ENCODE measurements at places on chromosomes 7 and 10.

GRCh38 chr10:130630135-130630534 lies 493.9 kb downstream of the GLRX3 start:
- no peak for DNase-seq

- no peak for DNase-seq
Measured at GRCh38 chr10:89351412-89351779, 23.6 kb downstream of the IFIT3 start.

DNA sequence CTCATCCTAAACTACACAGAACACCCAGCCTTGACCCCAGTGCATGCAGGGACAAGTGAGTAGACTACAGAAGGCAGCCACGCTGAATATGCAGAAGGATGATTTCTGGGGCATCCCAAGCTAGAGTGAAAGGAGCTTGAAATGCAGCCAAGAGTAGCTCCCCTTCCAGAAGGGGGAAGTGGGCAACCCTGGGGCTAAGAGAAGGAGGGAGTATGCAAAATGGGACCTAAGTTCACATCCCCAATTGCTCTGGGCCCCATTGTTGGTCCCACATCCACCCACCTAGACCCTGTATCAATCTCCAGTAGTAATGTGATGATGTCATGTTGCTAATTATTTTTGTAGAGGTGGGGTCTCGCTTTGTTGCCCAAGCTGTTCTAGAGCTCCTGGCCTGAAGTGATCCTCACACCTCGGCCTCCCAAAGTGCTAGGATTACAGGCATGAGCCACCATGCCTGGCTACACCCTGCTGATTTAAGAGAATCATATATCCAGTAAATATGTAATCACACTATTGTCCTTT lies 5.6 kb upstream of the PSTK start:
- DNase-seq = no peak

GRCh38 chr10:48670978-48671913 lies 13.4 kb upstream of the WDFY4 start:
- no peak for DNase-seq

GRCh38 chr7:91503934-91504555 lies 239.8 kb downstream of the FZD1 start:
- DNase-seq = no peak

DNA sequence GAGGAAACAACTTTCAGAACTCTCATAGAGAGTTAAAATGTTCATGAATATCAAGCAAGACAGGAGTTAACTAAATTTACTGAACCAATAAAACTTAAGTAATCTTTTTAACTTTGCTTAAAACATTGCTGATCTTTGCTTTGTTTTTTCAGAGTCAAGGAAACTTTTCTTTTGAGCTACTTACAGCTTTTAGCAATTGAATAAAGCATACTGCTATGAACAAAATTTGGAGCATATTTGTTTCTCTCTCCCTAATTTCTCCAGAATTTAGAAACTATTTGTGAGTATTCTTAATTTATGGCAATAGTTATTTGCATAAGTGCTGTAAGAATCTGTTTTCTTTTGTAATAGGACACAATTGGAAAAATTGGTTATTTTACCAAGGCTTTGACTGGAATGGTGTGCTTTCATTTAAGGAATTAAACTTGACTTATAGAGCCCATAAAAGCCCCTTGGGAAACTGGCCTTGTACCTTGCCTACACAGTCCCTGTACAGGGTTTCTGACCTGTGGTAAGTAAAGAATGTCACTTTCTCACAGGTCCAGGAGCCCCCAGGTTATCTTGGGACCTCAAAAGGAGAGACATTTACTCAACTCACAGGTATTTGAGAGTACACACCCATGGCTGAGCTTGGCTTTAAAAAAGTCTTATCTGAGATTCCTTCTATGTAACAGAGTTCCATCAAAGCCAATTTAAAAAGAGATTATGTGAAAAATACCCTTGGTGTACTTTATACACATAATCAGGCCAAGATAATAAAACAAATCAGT lies 23.3 kb upstream of the KIAA1549 start:
- DNase-seq = no peak

DNA sequence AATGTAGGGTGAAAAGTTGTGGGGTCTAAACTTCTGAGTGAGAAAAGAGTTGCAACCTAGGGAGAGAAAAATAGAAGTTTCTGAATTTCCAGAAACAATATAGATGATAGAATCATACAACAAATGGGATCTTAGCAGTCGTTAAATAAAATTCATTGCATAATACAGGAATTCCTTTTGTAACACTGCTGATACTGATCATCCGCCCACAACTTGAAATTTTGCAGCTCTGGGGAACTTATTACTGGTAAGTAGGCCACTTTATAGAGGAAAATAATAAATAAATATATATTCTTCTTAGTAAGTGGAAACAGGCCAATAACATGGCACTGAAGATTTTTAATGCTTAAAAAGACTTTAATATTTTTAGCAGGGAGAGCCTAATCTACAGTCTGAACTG lies 81.9 kb upstream of the SMIM30 start:
- DNase-seq = no peak

DNA sequence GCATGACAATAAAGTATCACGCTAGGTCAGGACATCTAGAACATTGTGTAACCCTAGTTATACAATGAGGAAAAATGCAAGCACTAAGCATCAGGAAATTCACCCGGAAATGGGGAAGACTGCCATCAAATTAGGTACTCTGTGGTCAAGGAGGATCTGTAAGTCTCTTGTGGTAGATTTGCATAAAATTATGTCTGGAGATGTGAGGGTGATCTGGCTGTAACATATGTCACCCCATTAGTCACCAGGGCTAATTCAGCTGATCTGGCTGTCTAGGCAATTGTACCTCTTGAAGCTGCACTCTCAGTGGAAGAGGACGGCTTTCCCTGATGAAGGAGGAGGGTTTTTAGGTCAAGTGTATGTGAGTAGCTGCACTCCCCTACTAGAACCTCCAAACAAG lies 14.8 kb downstream of the AKR1D1 start:
- no peak for DNase-seq

GRCh38 chr10:31584876-31585275 lies 265.9 kb downstream of the ZEB1 start:
- DNase-seq = no peak

- DNase-seq = no peak
Measured at GRCh38 chr10:660970-661596, 28.4 kb downstream of the DIP2C start.

GRCh38 chr10:78964274-78964951 lies 104.4 kb upstream of the ZMIZ1 start:
- no peak for DNase-seq

- no peak for DNase-seq
Measured at GRCh38 chr10:122128357-122128756, 139.4 kb downstream of the TACC2 start.

DNA sequence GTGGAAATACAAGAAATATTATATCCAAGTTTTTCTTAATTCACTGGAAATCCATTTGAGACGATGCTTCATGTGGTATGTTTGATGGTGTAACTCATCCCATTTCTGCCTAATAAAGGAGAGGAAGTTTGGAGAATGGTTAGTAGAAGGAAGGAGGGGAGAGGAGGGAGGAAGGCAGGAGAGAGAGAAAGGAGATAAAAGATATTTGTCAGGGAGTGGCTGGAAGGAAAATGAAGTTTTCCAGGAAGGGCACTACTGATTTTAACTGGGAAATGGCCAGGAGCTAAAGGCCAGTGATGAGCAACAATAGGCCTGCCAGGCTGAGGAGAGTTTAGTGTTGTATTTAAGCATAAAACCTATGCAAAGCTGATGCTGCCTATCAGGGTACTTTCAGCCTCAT lies 182.0 kb downstream of the STK31 start:
- DNase-seq = no peak

GRCh38 chr7:7756577-7756976 lies 38.2 kb upstream of the RPA3 start:
- no peak for DNase-seq

DNA sequence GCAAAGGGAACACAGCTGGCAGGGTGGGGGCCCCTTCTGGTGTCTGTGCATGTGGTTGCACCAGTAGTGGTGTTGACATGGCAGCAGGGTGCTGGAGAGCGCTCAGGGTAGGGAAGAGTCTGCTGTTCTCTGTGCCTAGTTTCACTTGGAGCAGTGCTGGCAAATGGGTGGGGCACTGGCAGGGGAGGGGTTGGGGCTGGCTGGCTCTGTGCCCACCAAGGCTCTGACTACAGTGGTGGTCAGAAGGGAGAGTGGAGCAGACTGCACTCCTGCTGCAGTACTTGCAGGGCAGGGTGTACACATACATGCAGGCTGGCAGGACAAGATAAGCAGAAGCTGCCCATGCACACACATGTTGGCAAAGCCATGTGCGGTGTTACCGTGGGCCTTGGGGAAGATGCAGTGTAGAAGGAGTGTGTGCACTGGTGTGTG lies 18.2 kb downstream of the FAM25A start:
- DNase-seq = no peak

DNA sequence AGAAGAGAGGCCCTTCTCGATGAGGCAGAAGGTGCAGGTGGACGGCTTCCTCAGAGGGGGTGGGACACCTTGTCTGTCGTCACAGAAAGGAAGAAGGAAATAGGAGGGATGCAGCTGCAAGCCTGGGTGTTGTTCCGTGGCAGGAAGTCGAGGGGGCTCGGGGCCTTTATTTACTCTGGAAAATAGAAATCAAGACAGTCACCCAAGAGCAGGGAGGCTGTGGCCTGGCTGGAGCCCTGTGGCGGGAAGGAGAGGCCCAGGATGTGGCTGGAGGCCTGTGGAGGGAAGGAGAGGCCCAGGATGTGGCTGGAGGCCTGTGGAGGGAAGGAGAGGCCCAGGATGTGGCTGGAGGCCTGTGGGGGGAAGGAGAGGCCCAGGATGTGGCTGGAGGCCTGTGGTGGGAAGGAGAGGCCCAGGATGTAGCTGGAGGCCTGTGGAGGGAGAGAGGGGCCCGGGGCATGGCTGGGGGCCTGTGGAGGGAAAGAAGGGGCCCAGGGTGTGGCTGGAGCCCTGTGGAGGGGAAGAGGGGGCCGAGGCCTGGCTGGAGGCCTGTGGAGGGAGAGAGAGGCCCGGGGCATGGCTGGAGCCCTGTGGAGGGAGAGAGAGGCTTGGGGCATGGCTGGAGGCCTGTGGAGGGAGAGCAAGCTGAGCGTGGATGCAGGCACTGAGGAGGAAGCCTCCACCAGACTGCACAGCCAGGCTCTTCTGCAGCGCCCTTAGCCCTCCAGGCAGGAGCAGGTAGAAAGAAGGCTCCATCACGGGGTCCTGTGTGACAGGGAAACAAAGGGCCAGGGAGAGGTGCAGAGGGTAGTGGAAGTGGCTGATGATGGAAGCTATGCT lies 97.3 kb upstream of the SFMBT2 start:
- DNase-seq = no peak

- DNase-seq = no peak
Measured at GRCh38 chr10:108544500-108545120, 1378.7 kb downstream of the XPNPEP1 start.

GRCh38 chr10:125964558-125964957 lies 68.2 kb downstream of the FANK1 start:
- DNase-seq = no peak

- no peak for DNase-seq
Measured at GRCh38 chr7:30657131-30657530, 25.1 kb downstream of the CRHR2 start.

- DNase-seq = no peak
Measured at GRCh38 chr10:69474742-69475432, 23.6 kb downstream of the TSPAN15 start.

- DNase-seq = no peak
Measured at GRCh38 chr7:118757066-118757465, 532.6 kb downstream of the ANKRD7 start.

DNA sequence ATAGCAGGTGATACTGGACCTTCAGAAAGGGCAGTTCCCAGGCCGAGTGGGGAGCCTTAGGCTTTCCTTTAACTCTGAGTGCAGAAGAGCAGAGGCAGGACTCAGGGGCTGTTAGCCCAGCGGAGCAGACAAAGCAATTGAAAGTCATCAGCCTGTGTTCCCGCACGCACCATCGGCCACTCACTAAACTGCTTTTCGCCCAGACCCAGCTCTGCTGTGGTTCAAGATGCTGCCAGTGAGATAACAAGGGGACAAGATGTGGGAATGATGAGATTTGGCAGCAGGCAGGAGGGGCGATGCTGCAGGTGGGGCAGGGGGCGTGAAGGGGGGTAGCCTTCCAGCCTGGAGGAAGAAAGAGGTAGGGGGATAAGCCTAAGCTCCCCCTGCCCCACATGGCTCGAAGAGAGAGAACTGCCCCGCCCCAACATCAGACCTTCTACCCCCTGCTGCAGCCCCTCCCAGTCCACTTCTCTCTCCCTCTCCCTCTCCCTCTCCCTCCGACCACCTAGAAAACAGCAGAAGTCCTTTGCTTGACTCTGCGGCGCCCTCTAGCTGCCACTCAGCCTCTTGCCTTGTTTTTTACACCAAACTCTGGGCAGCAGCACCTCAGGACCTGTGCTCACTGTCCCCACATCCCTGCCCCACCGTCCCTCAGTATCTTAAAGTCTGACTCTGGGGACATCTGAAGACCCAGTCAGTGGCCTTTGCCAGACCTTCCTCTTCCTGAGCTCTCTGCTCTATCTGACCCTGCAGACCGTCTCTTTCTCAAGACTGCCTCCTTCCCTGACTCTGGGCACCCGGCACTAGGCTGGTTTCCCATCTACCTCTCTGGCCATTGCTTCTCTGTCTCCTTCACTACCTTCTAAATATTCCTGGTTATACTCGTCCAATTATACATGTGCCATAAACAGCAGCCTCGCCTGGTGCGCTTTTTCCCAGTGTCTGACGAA lies 110.5 kb downstream of the C10orf105 start:
- DNase-seq = peak; percentile 24

DNA sequence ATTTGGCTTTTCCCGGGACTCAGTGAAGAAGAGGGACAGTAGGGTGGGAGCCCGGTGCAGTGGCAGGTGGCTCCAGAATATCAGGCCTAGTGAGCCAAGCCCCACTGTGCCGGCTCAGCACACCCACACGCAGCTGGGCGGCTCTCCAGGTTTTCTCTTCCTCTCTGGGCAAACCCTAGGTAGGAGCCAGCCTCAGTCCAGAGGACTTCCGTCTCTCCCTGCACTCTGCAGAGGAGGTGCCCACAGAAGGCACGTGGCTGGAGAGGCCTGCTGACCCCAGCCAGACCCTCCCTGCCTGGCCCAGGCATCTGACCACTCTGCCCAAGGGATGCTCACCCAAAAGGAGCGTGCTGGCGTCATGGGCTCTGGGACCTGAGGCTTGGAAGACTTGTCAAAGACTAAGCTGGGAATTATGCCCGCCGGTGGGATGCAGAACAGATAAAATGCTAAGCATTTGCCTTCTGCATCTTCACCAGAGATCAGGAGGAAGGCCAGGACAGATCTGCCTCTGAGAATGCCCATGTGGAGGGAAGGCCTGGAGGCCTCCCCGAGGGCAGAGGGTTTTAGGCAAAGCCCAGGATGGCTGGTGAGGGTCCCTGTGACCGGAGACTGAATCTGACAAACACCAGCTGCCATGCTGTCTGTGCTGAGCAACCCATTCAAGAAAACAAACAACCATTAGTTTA lies 40.2 kb downstream of the TCERG1L start:
- DNase-seq = no peak

- no peak for DNase-seq
Measured at GRCh38 chr7:7323352-7323751, 141.0 kb downstream of the C1GALT1 start.

DNA sequence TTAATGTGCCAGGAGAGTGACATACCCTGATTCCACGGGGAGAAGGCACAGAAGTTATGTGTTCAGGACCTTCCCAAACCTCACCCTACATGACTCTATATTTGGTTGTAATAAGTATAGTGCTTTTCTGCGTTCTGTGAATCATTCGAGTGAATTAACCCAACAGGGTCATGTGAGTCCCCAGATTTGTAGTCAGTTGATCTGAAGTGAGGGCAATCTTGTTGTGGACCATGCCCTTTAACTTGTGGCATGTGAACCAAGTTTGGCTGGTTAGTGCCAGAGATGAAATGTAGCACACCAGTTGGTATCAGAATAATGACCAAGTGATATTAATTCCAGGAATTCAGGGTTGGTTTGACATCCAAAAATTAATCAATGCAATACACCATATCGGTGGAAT lies 70.2 kb downstream of the NHLRC2 start:
- DNase-seq = no peak

Data from activated T-helper 9 cell treated with anti-CD3 and anti-CD28 coated beads, Interleukin-2, amount 50 U/mL, for 16 hours (primary cell).